ENCODE measurements at places on chromosomes 2 and 18.

DNA sequence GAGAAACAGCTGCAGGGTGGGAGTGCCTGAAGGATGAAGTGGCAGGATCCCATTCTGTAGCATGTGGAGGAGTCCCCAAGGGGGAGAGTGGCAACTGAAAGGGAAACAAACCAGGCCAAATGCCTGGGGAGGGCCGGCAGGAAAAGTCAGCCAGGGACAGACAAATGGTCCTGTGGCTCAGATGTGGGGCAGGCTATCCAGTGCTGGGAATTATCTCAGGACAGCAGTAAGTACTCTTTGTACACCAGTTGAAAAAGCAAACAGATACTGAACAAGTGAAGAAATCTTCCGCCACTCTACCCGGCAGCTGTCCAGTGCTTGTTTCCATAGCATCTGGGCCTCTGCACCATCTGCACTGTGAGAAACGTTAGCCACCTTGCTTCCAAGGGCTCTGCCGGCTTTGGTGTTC lies 408.9 kb downstream of the LRATD1 start:
- DNase-seq: no peak

- DNase-seq: no peak
Observed at GRCh38 chr2:68948710-68949109, 4.0 kb downstream of the GKN2 start.

DNA sequence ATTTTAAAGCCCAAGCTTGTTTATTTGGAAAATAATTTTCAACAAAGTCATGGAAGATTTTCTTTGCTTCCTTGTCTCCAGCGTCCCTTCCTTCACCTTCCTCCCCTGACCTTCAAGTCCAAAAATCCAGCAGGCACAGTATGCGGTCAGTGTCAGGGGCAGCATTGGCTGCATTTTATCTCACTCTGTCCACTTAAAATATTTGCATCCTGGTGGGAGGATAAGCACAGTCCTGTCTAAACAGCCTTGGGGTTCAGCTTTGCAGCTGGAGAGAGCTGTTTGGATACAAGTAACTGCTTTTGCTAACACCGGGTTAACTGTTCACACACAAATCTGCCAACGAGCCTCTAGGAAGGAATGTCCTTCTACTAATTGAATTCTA lies 318.1 kb downstream of the PDE11A start:
- no peak for DNase-seq

DNA sequence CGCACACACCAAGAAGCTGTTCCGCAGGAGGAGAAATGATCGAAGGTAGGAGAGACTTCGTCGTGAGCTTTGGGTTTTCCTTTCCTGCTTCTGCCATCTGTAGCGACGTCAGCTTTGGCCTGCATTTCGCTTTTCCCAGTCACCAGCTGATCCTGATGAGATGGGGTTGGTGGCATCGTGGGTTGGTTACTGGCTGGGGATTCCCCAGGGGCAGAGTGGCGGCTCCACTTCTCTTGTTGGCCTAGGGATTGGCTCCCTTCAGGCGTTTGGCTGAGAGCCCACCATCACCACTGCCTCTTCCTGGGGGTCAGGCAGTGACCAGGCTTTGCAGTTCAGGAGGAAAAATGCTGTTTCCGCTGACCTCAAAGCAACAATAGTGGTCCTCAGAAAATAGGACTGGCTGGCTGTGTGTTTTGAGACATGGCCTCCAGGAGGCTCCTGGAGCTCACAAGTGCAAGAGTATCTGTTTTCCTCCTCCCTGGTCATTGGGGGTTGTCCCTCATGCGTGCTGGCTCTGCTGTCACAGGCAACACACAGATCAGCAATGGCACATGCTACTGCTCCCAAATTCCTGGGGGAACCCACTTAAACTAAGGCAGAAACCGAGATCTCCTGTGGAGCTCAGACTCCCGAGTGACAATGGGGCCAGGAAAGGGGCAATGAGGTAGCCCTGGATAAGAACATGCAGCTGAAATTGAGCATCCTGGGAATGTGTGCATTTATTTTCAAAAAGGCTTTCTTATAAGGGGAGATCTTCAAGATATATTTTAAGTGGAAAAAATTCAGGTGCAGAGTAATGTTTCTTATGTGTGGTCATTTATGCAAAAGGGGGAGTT lies 173.0 kb downstream of the CTIF start:
- DNase-seq: no peak

GRCh38 chr2:121815216-121815615 lies 59.8 kb downstream of the TSN start:
- no peak for DNase-seq

DNA sequence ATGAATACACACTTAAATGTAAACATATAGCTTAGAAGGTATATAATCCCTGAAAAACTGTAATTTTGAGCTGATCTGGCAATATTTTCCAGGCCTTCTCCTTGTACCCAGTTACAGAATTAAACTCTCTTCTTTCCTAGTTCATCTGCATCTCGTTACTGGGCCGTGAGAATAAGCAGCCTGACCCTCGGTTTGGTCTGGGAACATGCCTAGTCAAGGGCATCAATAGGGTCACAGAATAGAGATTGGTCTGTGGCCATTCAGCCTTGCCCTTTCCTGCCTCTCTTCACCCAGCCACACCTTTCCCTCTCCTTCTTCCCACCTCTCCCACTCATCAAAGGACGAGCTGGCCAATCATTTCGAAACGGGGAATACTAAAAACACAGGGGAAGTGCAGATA lies 27.3 kb downstream of the SULT1C2 start:
- no peak for DNase-seq

GRCh38 chr2:158999458-158999857 lies 31.0 kb downstream of the TANC1 start:
- no peak for DNase-seq

GRCh38 chr2:239770246-239770639 lies 254.9 kb downstream of the NDUFA10 start:
- no peak for DNase-seq

- DNase-seq: peak; percentile 32
Observed at GRCh38 chr18:23689031-23689615, at the start of gene LAMA3. TSS of gene LAMA3 (plus strand) at chr18:23689453. CDS start at chr18:23689684, 231 bp downstream.

- no peak for DNase-seq
Observed at GRCh38 chr2:227653419-227653818, 13.2 kb upstream of the SCYGR5 start.

DNA sequence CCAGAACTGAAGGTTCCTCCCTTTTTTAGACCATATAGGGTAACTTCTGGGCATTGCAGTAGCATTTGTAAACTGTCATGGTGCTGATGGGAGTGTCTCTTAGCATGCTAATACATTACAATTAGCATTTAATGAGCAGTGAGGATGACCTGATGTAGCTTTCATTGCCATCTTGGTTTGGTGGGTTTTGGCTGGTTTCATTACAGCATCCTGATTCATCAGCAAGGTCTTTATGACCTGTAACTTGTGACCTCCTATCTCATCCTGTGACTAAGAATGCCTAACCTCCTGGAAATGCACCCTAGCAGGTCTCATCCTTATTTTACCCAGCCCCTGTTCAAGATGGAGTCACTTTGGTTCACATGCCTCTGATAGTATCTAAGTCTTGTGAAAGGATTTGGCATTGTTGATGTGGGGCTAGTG lies 159.0 kb downstream of the TMX3 start:
- no peak for DNase-seq

GRCh38 chr2:1899396-1899730 lies 155.0 kb upstream of the PXDN start:
- DNase-seq: no peak

DNA sequence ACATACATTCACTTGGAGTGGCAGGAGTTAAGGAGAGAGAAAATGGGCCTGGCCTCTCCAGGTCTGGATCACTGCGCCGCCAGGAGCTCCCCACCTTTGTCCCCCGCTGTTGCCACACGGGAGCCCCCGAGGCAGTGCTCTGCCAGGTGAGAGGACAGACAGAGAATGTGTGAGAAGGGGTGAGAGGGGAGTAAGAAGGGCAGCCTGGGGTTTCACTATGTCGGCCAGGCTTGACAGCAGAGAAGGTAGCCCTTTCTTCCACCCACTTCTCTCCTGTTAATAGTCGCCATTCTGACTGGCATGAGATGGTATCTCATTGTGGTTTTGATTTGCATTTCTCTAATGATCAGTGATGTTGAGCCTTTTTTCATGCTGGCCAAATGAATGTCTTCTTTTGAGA lies 26.2 kb upstream of the ARHGEF4 start:
- DNase-seq: no peak

GRCh38 chr2:29431485-29431884 lies 316.3 kb downstream of the CLIP4 start:
- DNase-seq: no peak

- DNase-seq: no peak
Observed at GRCh38 chr18:12907258-12907925, 23.4 kb upstream of the PTPN2 start.

GRCh38 chr2:182368996-182369395 lies 57.8 kb downstream of the PDE1A start:
- no peak for DNase-seq

DNA sequence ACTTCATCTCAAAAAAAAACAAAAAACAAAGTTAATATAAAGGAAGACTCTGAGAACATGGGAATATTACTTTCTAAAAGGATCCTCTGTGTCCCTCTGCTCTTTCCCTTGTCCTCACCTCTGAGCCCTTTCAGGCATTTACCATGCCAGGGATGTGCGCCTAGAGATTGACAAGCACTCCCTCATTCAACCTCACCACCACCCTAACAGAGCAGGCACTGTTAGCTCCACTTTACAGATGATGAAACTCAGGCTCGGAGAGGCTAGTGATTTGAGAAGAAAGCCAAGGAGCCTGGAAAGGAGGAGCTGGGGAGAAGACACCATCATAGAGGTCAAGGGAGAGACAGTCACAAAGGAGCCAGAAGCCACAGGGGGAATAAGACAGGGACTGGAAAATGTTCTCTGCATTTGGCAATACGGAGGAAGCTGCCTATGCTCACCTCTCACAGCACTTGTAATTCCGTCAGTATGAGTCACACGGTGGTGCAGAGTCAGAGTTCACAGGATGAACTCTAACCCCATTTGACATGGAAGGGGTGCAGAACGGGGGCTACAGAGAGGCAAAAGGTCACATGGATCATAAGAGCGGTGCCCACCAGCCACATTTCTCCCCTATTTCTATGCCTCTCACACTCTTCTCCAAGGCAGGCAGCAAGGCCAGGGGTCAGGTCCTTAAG lies 101.8 kb upstream of the NFU1 start:
- no peak for DNase-seq

- no peak for DNase-seq
Observed at GRCh38 chr18:35051641-35052377, 10.6 kb downstream of the MAPRE2 start.
